ENCODE measurements at places on chromosomes 2 and 18.

GRCh38 chr2:62443886-62444285 is 62.1 kb downstream of the TMEM17 start:
- no peak for DNase-seq

DNA sequence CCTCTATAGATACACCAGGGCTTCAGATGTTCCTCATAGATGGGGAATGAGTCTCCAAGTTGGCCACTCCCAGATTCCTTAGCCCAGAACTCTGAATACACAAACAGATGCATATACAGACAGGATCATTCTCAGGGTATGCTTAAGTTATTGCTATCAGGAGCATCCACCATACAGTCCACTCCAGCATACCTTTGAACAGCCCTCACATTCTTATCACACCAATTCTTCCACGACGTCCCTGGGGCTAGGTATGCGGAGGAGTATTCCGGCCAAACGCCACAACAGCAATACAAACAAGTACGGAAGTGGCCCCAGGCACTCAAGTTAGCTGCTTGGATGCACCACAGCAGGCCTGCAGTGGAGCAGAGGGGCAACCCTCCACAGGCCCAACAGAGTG is 312.5 kb upstream of the CHAC2 start:
- DNase-seq = no peak

DNA sequence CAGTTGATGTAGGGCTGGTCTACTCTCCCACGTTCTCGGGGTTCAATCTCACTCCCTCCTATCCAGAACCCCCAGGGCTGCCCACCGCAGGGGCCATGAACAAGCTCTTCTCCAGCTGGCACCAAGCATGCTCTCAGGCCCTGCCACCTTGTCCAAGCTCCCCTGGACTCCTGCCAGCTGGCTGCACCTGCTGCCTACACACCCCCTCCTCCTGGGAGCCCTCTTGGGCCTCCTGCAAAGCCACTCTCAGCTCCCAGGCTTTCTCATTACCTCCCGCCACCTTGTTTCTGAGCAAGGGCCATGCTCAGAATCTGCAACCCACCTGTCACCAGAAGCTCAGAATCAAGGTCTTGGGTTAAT is 56.0 kb downstream of the HDAC4 start:
- no peak for DNase-seq

GRCh38 chr18:45980229-45980628 is 13.1 kb upstream of the EPG5 start:
- no peak for DNase-seq

- no peak for DNase-seq
Measured at GRCh38 chr2:232321817-232322559, 56.6 kb upstream of the ALPP start.

Data from H54 (cell line).